ENCODE measurements at places on chromosomes 3 and 15. TPM values are rescaled to one million over a fixed set of nuclear protein-coding genes. Genes with fewer than 3 reads are reported as not detected.
A peak's percentile ranks its signal among the peaks of the same experiment; 100 is the strongest.

TRIM42 gene
- not detected for total RNA-seq

DNA sequence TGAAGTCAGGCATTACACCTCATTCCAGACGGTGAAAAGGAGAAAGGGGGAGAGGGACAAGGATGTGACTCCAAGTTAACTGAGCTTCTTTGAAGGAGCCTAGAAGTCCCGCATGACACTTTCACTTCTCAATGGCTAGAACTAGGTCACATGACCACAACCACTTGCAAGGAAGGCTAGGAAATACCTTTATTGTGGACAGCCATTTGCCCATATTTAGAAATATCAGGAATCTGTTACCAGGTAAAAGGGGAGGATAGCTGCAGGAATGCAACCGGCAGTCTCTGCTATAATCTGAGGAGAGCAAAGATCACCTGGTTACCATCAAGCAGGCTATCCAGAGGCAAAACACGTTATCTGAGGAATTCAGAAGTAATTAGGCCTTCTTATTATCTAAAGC is 28.9 kb upstream of the PXYLP1 start:
- DNase-seq, result no peak

UTS2B gene
- total RNA-seq, result 0.36 TPM

DNA sequence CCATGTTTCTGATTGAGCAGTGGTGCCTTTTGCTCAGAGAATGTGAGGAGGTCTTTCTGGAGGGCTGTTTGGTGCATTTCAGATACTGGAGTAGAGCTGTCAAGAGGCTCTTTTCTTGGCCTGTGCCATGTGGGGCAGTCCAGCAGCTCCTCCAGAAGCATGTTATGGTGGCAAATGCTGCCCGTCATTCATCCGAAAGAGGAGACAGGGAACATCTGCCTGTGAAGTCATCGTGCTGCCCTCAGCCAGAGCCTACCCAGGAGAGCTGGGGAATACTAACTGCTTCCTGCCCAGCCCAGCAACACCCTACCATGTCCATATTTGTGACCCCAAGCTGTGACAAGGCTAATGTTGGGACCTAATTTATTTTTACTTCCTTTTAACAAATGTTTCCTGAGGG is 82.2 kb upstream of the SLC6A6 start:
- peak; percentile 73 for DNase-seq

FAH gene
- total RNA-seq, result 15.6 TPM

- peak; percentile 5 for DNase-seq
Observed at GRCh38 chr3:185397676-185398075, 34.7 kb downstream of the MAP3K13 start.

- peak; percentile 78 for DNase-seq
Observed at GRCh38 chr3:120177151-120177550, 82.9 kb upstream of the GSK3B start.

DNA sequence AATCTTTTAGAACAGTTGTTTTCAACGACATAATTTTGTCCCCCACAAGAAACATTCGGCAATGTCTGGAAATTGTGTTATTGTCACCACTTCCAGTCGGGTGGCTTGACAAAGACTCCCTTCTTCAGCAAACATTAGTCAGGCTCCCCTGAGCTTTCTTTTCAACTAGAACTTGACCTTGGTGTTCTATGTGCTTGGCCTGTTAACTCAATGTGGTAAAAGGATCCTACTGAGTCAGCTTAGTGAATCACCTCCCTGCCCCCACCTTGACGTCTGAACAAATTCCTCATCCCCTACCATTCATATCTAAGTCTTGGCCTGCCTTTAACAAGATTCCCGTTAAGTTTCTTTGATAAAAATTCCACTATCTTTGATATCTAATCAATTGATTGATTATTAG is 465.0 kb upstream of the ROBO1 start:
- peak; percentile 37 for DNase-seq

- no peak for DNase-seq
Observed at GRCh38 chr15:51332206-51333147, 5.9 kb downstream of the CYP19A1 start.

GRCh38 chr15:95684693-95685115 is 645.8 kb upstream of the NR2F2 start:
- peak; percentile 73 for DNase-seq

OSTN gene
- 0.72 TPM for total RNA-seq

ADPRH gene
- 20.1 TPM for total RNA-seq

DNA sequence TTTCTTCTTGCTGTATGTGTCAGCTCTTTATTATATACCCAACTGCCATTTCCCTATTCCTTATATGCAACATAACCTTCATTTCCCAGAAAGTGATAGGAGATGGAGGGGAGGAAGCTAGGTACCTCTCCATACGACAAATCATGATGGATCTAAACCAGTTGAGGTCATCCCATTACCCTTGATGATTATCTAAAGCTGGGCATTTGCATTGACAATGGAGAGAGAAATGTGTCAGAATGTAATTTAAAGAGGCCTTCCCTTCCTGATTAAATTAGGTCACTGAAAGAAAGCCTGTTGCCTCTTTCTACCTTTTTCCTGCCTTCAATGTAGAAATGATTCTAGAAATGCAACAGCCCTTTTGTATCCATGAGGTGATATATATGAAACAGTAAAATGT is 81.9 kb downstream of the SUCNR1 start:
- DNase-seq, result no peak

DNA sequence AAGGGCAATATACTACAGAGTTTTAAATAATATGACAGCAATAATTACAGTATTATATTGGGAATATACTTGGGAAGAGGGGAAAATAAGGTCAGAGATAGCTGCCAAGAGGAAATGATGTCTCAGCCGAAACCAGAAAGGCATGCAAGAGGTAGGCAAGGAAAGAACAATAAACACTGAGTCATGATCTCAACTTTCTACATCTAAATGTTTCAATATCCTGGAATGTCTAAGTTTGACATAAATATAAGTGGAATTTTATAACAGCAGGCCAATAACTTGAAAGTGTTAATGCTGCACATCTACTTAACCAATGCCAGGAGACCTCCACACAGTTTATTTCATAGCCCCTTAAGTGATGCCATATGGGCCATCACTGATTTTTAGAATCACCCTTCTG is 99.8 kb upstream of the CPNE4 start:
- DNase-seq, result peak; percentile 43

GRCh38 chr3:123880998-123881561 is 3.1 kb downstream of the MYLK start:
- DNase-seq, result peak; percentile 55

- no peak for DNase-seq
Observed at GRCh38 chr3:74613060-74613459, 1.4 kb downstream of the CNTN3 start.

GRCh38 chr3:193859195-193859594 is 266.2 kb downstream of the OPA1 start:
- no peak for DNase-seq

GRCh38 chr3:116238846-116239565 is 206.3 kb downstream of the LSAMP start:
- DNase-seq, result no peak

GRCh38 chr3:190266913-190267290 is 55.3 kb downstream of the CLDN1 start:
- no peak for DNase-seq

HYAL1 gene
- total RNA-seq, result 0.26 TPM

SLC2A2 gene
- total RNA-seq, result not detected

GRCh38 chr15:40443846-40444245 is 3.1 kb downstream of the BAHD1 start:
- DNase-seq, result no peak

DNA sequence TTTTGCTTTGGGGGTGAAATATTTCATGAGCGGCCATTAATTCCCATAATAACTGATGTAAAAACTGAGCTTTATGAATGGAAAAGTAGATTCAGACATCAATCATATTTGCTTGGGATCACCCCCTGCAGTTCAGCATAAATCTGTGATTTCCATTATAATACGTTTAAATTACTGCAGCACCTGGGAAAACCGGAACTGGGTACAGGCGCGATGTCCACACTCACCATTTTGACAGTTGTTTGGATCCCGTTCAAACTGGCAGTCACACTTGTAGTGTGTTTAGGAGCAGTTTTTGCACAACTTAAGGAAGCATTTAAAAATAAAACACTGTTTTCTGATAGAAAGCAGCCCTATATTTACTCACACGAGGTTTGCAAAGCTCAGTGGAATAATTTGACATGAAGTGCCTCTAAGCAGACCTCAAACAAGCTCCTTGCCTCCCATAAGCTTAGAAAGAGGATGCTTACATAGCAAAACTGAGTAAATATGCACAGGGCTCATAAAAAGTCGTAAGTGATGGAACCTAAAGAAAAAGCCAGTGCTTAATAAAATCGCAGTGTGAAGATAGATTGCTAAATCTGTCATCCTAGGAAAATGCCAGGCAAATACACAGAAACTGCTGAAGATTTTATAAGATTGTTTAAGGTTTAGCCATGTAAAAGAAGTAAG is 377.6 kb downstream of the PTPRG start:
- no peak for DNase-seq

- DNase-seq, result peak; percentile 50
Observed at GRCh38 chr3:22474706-22475445, 723.9 kb upstream of the ZNF385D start.

- peak; percentile 88 for DNase-seq
Observed at GRCh38 chr3:126895178-126896066, 87.5 kb upstream of the PLXNA1 start.

DNA sequence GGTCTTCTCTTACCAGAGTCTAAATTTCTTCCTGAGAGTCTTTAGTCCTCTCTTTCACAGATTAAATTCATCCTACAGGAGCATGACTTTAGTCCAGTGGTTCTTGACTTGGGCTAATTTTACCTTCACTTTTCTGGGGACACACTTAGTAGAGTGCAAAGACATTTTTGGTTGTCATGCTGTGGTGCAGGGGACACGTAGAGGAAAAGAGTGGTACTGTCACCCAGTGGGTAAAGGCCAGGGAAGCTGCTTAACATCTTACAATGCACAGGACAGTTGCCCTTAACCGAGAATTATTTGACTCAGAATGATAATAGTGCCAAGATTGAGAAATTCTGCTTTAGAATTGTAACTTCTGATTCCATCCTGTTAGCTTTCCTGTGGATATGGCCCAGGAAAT is 772.5 kb upstream of the GRM7 start:
- no peak for DNase-seq

ACTC1 gene
- 6,424 TPM for total RNA-seq

AADAC gene
- total RNA-seq, result not detected

CERS3 gene
- total RNA-seq, result not detected

DNA sequence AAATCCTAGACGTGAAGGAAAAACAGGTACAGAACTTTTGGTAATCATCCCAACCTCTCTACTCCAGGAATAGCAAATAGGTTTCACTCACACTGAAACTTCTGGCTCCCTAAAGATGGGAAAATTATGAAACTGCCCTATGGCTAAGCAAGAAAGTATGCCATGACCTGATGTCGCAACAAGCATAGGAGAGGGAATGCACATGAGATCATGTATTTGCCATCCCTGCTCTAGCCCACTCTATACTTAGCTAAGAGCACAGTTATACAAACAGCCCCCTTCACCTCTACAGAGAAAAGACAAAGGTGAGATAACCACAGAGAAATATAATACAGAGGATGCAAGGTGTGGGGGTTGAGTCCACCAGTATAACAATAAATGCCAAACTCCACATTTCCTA is 102.7 kb downstream of the TBC1D5 start:
- no peak for DNase-seq

GRCh38 chr3:117666812-117667211 is 957.2 kb downstream of the TUSC7 start:
- DNase-seq, result no peak

- no peak for DNase-seq
Observed at GRCh38 chr15:79366691-79367090, 55.8 kb downstream of the TMED3 start.

CYP8B1 gene
- not detected for total RNA-seq

DNA sequence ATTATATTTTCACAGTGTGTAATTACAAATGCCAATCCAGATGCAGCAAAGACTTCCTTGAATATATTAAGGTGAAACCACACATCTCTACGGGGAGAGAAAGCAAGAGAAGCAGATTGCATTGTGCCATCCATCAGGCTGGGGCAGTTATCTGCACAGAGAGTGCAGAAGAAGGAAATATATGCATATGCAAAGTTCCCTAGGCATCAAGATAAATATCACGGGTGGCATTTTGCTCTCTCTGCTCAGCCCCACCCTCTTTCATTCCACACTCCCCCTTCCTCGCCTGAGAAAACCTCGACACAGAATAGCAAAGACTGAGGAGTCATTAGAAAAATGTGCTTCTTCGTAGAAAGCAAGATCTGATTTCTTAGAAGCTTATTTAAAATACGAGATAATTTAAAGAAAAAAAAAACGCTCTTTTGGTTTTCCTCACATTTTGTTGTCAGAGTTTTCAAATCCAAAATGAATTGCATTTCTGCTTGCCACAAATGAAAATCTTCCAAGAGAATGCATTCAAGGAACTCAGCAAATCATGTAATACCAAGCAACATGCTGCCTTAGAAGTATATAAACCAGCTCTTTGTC is 283.2 kb upstream of the LMCD1 start:
- DNase-seq, result no peak
